Karpas-422 (cell line): ENCODE measurements at places on chromosomes 16 and 17. TPM values are rescaled to one million over a fixed set of nuclear protein-coding genes. Genes with fewer than 3 reads are reported as not detected.

KRT40 gene
- not detected in 2 replicates for total RNA-seq

CLEC18A gene
- total RNA-seq = 3.4 and 4.9 TPM in 2 replicates

HAGH gene
- 38.4 and 126 TPM in 2 replicates for total RNA-seq

GFAP gene
- not detected in 2 replicates for total RNA-seq

HAPSTR1 gene
- total RNA-seq = 45.1 and 51.2 TPM in 2 replicates

TBC1D3H gene
- not detected in 2 replicates for total RNA-seq

- DNase-seq = peak; percentile 90
Observed at GRCh38 chr16:47523342-47524006, 62.3 kb downstream of the PHKB start.

DNA sequence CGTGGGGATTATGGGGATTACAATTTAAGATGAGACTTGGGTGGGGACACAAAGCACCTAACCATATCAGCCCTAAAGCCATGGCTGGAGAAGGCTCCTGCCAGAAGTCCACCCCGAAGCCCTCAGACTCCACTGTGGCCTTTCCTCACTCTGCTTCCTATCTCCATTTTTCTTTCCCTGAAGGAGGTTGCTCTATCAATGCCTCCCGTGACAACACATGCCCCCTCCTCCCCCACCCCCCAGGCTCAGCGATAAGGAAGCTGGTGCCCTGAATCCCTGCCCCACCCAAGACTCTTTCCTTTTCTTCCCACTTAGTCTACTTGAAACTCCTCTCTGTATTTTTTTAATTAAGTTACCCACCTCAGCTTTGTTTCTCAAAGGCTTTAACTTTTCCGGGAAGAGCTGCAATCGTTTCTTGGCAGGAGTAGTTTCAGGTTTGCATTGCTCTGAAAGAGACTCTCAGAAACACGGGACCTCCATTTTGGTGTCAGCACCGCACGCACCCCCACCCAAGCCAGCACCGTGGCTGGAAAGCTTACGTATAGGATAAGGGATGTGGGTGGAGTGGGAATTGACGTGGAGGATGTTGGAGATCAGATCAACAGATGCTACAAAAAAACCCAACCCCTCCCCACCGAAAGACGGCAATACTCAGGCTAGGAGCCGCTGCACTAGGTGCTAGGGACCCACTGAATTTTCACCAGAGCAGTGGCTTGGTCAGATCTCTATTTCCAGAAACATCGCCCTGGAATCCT, 15.2 kb upstream of the CA4 start:
- DNase-seq = no peak

- peak; percentile 97 for DNase-seq
Observed at GRCh38 chr16:11328172-11329070, 16.8 kb upstream of the RMI2 start.

GRCh38 chr16:57624044-57624688, 4.3 kb upstream of the ADGRG1 start:
- DNase-seq = no peak

DNA sequence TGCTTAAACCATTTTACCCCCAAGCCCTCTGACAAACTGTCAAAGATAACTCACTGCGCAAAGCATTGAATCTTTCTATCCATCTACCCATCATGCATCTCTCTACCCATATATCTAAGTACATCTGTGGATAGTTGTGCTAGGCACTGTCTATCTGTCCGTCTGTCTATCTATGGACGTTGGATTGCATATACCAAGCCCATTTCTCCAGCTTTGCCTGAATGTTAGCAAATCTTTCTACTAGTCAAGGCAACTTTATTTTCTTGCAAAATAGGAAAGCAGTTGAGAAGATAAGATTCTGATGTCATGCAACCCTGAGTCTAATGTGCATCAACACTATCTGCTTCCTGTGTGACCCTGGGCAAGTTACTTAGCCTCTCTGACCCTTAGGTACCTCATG, 117.2 kb downstream of the XYLT1 start:
- DNase-seq = no peak

DNA sequence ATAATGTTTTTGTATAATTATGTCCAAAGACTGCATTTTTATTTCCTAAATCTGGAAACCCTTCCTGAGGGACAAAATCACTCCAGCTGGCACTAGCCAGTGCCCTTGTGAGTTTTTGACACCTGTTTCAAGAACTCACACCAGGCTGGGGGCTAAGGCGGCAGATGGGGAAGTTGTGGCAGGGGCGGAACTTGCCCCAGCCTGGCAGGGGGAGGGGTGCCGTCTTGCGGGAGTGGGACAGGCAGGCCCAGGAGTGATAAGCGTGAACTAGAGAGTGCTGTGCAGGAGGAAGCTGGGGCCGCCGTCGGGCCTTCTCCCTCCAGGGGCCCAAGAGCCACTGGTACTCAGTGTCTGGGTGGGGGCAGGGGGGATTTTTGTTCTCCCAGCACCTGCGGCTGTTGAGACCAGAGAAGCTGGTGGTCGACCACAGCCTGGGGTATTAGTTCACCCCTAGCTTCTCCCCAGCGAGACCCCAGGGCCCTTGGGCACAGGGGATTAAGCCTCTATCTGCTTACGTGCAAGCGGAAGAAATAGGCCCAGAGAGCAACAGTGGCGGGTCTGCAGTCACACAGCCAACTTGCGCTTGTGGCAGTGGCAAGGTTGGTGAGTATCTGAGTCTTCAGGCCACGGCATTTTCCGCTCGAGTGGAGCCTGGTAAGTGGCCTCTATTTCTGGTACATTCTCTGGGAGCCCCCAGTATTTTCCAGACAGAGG, 40.2 kb upstream of the PLCG2 start:
- peak; percentile 94 for DNase-seq

DNA sequence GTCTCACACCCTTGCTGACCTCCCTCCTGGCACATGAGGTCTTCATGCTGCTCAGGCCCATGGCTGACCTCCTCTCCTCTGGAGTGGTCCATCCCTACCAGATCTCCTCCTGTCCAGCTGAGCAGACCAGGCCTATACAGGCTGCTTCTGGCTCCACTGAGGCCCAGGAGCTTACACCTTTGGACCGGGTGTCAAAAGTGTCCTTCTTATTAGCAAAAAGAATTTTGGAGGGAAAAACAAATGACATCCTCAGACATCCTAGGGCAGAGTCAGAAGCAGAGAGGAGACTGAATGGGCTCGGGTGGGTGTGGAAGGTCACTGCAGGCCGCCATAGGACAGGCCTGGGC, 38.1 kb downstream of the WSB1 start:
- DNase-seq = no peak

- DNase-seq = no peak
Observed at GRCh38 chr17:29495011-29495410, 71.8 kb downstream of the ABHD15 start.

DNA sequence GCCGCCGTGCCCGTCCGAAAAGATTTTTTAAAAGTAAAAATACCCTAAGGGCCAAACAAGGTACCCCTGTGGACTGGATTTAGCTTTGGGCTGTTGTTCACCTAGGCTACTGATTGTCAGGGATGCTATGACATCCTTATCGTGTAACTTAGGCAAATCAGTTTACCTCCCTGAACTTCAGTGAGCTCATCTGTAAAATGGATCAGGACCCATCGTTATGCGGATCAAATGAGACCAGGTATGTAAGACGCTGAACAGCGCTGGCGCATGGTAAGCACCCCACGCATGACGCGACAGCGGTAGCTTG, 658 bp upstream of the ZNF771 start:
- peak; percentile 61 for DNase-seq

- no peak for DNase-seq
Observed at GRCh38 chr17:51144266-51145022, 8.9 kb upstream of the NME1 start.

GRCh38 chr16:1781758-1782407, 488 bp downstream of the SPSB3 start:
- DNase-seq = peak; percentile 78

DNA sequence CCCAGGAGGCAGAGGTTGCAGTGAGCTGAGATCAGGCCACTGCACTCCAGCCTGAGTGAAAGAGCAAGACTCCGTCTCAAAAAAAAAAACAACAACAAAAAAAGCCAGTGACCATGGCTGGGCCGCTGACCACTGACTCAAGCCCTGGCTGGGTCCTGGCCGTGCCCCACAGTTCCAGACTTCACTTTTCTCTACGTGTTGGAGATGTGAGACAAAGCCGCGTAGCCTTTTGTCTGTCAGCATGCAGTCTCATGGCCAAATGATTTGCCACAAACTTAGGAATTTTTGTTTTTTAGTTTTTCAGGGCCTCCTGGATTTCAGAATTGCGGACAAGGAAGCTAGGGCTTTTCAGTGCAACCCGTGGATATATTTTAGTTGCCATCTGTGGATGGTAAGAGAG, 89.3 kb upstream of the CIBAR2 start:
- DNase-seq = no peak

DNA sequence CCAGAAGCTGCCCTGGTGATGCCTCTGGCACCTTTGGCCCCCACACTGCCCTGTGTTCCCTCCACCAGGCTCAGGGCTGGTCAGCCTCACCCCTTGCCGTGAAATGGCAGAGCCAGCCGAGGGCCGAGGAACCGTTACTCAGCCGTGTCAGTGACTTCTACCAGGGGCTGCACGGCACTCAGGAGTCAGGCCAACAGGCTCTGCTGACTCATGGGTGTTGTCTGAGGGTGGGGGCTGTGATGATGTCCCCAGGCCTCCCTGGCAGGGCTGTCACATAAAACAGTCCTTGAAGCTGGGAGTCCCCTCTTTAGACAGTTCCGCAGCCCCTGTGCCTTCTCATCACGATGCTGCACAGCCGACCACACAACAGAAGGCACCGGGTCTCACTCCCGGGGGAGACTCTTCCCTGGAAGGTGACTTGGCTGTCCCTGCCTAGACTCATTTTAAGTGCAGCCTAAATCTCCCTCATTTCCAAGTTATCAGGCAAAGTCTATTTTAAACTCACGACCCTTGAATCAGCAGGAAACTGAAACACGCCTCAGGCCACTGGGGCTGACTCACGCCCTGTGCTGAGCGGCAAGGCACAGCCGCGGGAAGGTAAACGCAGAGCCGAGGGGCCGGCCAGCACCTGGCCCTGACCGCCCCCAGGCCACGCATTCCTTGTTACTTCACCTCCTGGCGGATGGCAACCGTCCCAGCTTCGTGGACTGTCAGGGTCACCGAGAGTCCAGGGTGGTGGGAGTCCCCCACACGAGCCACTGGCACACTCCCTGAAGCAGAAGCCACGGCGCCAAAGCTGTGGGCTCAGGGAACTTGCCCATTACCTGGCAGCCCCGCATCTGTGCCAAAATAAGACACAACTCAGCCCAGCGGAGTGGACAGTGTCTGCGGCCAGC, 102.6 kb downstream of the ZNF778 start:
- no peak for DNase-seq
